Right renal cortex interstitium (tissue), 3 donors: ENCODE measurements at places on chromosomes 7 and 10. TPM values are rescaled to one million over a fixed set of nuclear protein-coding genes. Genes with fewer than 3 reads are reported as not detected.

Gene SYNPO2L
- 0.24 TPM for polyA plus RNA-seq

DNA sequence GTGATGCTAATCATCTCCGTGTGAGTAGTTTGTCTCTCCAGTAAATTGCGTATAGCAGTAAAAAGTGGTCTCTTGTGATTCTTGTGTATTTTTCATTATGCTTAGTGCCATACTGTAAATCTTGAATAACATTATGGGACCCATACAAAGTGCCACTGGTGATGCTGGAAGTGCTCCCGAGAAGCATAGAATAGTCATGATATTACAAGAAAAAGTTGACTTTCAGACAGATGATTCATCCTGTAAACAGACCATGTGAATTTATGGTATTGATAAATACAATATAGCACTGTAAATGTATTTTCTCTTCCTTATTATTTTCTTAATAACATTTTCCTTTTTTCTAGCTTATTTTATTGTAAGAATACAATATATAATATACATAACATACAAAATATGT, 74.6 kb upstream of the CDK6 start:
- DNase-seq = no peak

Gene CALML3
- 0.10 TPM for polyA plus RNA-seq

Gene SGMS1
- polyA plus RNA-seq = 57.3 TPM

DNA sequence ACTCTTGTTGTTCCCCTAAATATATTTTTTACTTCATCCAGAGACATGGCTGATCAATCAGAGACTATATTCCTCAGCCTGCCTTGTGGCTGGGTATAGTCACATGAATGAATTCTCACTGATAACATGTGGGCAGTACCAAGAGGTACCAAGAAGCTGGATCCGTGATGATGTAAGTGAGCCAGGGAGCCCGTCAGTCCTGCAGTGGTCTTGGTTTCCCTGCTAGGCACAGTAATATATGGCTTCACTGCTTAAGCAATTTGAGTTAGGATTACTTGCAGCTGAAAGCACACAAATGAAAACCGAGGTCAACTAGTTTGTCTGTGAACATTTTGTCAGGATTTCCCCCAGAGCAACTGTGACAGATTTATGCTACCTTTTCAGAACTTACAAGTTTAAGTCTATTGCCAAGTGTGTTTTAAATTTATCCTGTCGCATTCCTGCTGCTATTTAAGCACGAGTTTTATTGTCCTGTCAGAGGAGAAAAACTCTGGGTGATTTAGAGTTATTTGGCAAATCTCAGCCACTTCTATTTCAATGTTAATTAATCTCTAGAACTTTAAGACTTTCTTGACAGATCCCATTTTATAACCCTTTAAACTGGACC, 381.8 kb downstream of the PHF14 start:
- peak; percentile 37 for DNase-seq

GRCh38 chr10:57351076-57351475, 916.6 kb downstream of the IPMK start:
- no peak for DNase-seq

Gene FGFBP3
- polyA plus RNA-seq = 3.3 TPM

DNA sequence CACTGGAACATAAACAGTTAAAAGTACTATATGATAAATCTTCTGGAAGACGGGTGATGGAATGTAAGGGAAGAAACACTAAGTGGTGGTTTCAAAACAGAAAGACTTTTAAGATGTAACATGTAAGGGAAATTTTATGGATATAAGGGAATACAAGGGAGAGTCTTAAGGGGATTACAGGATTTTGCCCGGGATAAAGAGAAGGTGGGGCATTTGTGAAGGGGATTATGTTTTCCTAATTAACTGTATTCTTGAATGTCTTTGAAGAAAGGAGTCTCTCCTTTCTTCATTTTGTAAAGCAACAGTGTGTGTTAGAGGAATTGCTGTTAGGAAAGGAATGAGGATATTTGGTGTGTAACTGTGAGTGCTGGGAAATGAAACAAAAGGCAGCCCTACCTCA, 745.2 kb downstream of the AUTS2 start:
- DNase-seq = no peak

Gene CUZD1
- 1.4 TPM for polyA plus RNA-seq

- DNase-seq = no peak
Observed at GRCh38 chr7:128865303-128865702, 2.6 kb downstream of the ATP6V1F start.

- no peak for DNase-seq
Observed at GRCh38 chr10:46028584-46029460, 1.6 kb downstream of the NCOA4 start.

DNA sequence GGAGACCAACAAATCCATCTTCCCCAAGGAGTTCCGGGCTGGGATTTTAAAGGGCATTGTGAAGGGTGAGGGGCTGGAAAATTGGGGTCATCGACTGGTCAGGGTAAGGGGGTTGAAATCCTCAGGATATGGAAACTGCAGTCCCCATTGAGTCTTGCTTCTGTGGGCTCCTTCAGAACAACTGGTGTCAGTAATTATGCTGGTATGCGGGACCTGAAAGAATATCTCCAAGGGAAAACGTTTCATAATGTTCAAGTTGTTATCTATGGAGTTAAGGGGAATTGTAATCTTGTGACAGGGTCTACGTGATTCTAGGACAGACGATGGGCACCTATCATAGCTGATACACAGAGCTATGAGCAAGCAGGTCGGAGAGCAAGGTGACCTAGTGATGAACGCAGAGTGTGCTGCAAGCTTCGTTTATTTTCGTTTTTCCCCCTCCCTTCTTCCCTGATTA, 494 bp upstream of the RHBDD2 start:
- DNase-seq = no peak

Gene CNTNAP2
- 21.2 TPM for polyA plus RNA-seq

Gene TFR2
- polyA plus RNA-seq = 0.79 TPM
